ENCODE measurements at places on chromosomes 3 and 15.

GRCh38 chr3:8298021-8298954 is 203.3 kb upstream of the LMCD1 start:
- DNase-seq, result no peak

- no peak for DNase-seq
Measured at GRCh38 chr3:123876858-123877257, 7.3 kb downstream of the MYLK start.

DNA sequence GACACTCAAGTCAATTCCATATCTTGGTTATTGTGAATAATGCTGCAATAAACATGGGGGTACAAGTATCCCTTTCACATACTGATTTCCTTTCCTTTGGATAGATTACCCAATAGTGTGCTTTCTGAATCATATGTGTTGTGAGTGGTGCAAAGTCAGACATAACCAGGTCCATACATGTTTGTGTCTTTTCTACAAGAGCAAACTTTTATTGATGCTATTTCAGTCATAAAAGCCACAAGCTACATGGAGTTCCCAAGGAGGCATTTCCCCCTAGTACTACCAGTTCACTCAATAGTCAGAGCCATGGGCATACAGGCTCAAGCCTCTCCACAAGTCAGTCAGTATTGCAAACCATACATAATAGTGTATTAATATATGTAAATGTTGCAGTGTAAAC is 10.1 kb downstream of the CEP63 start:
- DNase-seq, result no peak

GRCh38 chr3:159788291-159788690 is 200.3 kb upstream of the IL12A start:
- no peak for DNase-seq

GRCh38 chr3:136532766-136533165 is 219.4 kb downstream of the STAG1 start:
- no peak for DNase-seq

DNA sequence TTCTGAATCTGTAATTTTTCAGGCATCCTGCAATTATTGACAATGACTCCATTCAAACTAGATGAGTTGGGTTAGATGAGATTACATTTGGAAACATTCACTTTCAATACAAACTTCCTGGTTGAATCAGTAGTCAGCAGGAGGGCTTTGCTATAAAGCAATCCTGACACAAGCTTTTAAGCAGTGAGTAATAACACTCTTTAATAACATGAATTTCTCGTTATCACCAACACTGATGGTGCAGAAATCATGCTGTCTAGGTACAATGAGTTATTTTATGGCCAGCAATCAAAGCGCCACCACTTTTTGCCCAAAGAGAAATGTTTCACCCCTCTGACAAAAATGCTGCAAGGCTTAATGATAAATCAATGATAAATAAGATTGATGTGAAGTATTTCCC is 474.8 kb upstream of the CNTN4 start:
- no peak for DNase-seq

GRCh38 chr3:140233702-140234101 is 298.7 kb downstream of the CLSTN2 start:
- no peak for DNase-seq

- DNase-seq, result no peak
Measured at GRCh38 chr15:79804838-79805237, 92.0 kb downstream of the MTHFS start.

- DNase-seq, result no peak
Measured at GRCh38 chr3:27561576-27561975, 77.4 kb upstream of the SLC4A7 start.

Measured in stimulated activated CD4-positive, alpha-beta T cell treated with anti-CD3 and anti-CD28 coated beads, Interleukin-4, amount 100 ng/mL, for 48 hours (primary cell).